ENCODE measurements at places on chromosomes 1 and 21.

- DNase-seq = no peak
Measured at GRCh38 chr1:203554071-203554470, 60.1 kb downstream of the OPTC start.

DNA sequence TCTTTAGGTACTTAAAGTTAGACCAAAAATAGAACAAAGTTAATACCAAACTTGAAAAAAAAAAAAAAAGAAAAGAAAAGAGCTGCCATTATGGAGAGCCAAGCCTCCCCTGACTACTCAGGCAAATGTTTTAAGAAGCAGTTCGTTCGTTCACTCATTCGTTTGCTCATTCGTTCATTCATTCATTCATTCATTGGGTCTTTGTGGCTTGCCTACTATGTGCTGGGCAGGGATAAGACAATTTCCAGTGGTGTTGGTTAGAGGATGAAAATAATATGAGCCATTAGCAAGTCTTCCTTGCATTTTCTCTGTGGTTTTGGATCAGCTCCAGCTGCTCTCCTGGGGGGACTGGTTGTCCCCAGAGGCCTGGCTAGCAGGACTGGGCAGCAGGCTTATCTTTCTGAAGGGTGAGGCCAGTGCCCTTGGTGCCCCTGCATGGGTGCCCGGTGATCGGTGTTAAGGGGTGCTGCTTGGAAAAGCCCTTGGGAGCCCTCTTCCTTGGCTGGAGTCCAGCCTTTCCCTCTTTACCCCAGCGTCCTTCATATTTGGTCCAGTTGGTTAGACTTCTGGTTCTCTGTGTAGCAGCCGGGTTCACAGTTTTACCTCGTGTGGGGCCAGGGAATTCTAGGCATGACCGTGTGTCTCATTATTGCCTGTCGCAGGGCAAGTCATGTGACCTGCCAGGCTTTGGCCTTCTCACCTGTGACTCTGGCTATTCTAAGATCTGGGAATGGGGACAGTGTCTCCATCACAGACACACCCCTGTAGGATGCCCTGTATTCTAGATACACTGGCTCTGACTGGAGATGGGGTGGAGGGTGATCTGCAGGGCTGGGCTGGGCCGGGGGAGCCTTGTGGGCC is 32.8 kb downstream of the LHX4 start:
- no peak for DNase-seq

DNA sequence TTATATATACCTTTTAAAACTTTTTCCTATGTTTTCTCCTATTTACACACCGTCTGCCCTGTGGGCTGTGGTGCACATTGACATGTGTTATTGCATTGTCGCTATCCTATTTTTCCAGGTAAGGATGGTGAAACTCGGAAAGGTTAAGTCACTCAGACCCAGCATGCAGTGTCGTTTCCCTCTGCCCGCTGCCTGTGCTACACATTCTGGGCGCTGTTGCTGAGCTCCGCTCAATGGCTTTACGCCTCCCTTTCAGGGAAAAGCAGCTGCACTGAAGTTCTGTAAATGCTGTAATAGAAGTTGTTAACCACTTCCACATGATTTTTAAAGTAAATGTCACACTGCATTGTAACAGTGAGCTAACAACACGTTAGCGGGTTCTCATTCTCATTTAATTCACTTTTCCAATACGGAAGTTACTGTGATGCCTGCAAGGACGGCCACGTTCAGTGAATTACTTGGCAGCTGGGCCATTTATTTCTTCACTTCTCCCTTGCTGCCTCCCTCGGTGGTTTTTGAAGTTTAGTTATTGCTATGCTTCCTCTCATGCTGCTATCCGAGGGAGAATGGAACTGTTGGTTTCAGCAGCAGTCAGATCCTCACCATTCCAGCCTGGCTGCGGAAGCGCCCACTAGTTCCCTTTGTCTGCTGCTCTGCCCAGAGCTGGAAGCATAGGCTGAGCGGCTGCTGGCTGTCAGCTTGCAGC is 288.7 kb downstream of the SPATA17 start:
- no peak for DNase-seq

DNA sequence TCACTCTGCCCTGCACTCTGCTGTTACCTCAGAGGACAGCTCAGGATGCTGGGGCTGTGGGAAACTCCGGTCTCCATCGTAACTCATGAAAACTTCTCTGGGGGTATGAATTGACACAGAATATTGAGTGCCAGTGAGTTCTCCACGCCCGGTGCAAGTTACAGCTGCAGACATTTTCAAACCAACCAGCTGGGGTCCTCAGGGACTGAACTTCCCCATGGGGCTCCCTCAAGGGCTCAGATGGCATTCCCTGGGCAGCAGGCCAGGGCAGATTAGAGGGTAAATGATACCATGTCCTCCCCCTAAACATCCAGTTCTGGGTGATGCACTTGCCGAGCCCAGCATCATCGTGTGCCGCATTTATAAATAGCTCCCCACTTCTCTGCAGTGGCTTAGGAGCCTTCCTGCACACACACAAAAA is 27.8 kb upstream of the CCSAP start:
- DNase-seq = no peak

- DNase-seq = no peak
Measured at GRCh38 chr1:204920511-204920910, 49.8 kb downstream of the NFASC start.

DNA sequence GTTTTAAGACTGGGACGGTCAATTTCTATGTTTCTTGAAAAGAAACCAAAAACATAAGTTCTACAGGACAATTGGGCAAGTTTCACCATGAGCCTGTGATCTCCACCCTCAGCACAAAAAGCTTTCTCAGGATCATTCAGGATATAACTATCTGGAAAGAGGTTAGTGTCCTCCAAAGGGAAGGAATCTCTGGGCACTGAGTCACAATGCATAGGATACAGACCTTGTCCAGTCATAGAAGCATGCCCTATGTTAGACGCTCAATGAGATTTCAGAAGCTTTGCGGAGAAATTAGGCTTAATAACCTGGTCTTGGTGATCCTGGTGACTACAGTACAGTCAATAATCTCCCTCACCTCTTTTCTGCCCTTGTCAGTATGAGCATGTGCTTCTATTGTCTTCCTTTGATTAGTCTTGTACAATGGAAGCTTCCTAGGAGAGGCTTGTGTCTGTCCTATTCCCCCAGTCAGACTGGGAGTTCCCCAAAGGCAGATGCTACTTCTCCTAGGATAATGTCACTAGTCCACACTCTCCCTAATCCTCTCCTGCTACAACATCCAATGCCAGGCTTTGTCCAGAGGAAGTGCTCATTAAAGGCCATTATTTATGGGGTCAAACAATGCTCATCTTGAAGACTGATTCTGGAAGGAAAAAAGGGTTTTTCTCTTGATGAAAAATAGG is 97.4 kb downstream of the KCNH1 start:
- DNase-seq = no peak

DNA sequence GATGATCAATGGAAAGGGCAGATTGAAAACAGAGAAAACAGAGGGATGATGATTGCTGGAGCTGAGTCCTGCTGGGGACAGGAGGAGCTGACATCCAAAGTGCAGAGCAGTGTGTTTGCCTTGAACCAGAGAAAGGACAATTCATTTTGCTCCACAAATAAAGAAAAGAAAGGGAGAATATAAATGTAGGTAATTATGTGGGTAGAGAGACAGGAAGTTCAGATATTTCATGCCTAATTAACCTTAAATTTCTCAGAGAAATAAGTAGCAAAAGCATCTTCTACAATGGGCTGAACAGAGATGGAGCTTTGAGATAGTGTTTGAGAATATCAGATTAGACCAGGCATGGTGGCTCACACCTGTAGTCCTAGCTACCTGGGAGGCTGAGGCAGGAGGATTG is 93.2 kb downstream of the TNFSF18 start:
- no peak for DNase-seq

DNA sequence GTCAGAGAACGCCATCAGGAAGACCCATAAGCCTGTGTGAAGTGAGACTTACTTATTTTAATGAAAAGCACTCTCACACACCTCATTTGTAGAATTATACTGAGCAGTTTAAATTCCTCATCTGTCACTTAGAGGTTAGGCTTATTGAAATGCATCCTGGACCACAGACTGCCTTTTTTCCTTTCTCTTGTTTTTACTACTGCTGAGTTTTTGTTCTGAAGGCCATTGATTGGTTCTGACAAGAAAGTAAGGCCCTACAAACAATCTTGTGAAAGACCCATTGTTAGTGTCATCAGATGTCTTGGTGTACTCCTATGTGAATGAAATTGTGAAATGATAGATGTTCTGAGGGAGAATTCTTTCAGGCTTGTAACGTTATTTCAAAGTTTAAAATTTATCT is 1343.3 kb upstream of the ADGRL2 start:
- no peak for DNase-seq

- DNase-seq = no peak
Measured at GRCh38 chr1:227317523-227318015, 723 bp downstream of the CDC42BPA start.

DNA sequence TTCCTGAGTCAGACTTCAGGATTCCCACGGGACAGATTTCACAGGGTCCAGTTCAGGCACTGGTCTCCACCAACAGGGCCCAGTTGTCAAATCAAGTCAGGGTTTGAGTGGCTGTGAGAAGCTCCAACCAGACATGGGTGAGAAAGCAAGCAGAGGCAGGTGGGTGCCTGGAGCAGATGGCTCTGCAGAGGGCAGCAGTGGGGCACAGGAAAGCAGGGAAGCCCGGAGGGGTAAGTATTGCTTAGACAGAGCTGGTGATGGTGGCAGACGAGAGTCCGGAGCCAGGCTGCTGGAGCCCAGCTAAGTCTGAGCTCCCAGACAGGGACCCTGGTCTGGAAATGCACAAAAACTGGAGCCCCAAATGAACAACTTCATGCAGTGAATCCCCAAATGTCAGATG is 40.4 kb downstream of the RIMS3 start:
- DNase-seq = no peak

GRCh38 chr1:156845055-156845952 is 13.6 kb downstream of the INSRR start:
- DNase-seq = no peak

- no peak for DNase-seq
Measured at GRCh38 chr1:23422941-23423340, 1.6 kb downstream of the TCEA3 start.

DNA sequence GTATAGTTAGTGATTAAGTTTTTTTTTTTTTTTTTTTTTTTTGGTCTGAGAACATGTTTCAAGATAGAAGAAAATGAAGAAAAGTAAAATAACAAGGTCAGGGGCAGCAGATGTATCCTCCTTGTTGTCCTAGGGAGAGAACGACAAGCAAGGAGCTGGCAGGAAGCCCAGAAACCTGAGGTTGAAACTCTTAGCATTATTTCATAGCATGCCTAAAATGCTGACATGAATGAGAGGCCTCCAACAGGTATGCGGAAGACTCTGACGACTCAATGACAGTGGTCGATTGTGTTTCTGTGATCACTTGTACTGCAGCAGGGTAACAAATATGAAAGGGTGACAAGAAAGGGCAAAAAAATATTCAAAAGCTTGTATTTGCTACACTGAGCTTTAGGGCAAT is 415.9 kb downstream of the PLA2G4A start:
- DNase-seq = peak; percentile 41

GRCh38 chr1:180002437-180002836 is 47.8 kb downstream of the CEP350 start:
- DNase-seq = no peak

DNA sequence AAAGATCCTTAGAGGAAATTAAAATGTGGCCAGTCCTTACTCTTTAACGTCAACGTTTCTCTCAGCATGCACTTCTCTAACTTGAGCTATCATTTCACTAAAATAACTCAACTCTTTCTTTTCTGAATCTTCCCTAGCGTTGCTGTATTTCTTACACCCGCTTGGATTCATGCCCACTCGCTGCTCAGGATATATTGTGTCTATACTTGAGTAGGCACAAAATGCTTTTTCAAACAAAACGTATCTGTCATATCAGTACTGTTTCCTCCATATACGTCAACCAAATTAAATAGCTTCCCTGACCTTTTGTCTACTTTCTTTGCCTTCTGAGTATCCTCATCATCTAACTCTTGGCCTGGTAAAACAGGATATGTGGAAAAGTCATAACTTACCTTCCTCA is 549.7 kb downstream of the SMYD3 start:
- DNase-seq = no peak

- no peak for DNase-seq
Measured at GRCh38 chr1:56573311-56573710, 6.1 kb downstream of the PLPP3 start.

DNA sequence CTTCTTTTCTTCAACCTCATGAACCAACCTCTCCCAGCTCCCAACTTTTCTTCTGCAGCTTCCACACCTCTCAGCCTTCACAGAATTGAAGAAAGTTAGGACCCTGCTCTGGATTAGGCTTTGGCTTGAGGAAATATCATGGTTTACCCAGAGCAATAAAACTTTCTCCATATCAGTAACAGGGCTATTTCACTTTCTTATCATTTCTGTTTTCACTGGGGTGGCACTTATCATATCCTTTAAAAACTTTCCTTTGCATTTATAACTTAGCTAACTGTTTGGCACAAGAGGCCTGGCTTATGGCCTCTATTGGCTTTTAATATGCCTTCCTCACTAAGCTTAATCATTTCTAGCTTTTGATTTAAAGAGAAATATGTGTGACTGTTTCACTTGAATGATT is 9.4 kb upstream of the FAM3B start:
- DNase-seq = no peak

DNA sequence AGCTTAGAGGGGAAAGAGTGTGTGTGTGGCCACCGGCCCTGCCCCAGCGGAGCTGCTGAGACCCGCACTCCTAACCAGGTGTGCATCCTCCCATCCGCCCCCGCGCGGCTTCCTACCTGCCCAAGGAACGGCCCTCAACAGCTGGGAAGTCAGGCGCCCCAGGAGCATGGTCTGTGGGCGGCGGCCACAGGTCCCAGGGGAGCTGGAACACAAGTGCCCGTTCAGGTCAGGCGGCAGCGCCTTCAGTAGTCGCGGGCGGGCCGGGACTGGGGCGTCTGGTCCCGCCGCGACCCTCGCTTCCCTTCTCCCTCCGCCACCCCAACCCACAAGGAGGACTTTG is 448 bp downstream of the AURKAIP1 start:
- no peak for DNase-seq

DNA sequence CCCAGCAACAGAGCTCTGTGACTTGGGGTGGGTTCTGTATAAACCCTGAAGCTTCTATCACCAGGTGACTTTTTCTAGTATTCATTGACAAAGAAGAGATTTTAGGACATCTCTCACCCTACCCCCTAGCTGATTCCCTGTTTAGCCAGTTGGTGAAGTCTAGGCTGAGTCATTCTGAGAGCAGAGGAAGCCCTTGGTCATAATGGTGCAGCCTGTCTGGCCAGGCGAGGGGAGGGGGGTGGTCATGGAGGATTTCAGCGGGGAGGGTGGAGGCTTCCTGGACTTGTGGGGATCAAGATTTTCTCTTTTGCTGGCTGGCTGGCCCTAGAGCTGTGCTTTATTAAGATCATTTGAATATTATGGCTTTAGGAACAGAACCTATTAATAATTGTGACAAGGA is 262.6 kb downstream of the CAMTA1 start:
- no peak for DNase-seq

- no peak for DNase-seq
Measured at GRCh38 chr1:177631770-177632169, 338.1 kb downstream of the SEC16B start.
